ENCODE measurements at places on chromosomes 1 and 21.

GRCh38 chr1:119773711-119774241 is 5.1 kb upstream of the HMGCS2 start:
- DNase-seq: no peak

DNA sequence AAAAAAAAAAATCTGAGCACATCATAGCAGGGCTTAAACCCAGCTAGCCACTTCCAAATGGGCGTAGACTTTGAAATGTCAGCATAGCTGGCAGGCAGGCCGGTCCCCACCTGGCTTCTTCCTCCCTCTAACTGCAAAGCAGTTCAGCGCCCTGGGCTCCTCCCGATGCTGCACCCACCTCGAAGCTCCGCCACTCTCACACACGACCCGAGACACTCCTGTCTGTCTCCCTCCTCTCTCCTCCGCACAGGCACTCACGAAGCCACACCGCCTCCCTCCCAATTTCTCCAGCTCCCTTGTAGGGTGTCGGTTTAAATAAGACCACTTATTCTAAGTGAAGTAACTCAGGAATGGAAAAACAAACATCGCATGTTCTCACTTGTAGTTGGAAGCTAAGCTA is 301.3 kb downstream of the NPHP4 start:
- DNase-seq: no peak

DNA sequence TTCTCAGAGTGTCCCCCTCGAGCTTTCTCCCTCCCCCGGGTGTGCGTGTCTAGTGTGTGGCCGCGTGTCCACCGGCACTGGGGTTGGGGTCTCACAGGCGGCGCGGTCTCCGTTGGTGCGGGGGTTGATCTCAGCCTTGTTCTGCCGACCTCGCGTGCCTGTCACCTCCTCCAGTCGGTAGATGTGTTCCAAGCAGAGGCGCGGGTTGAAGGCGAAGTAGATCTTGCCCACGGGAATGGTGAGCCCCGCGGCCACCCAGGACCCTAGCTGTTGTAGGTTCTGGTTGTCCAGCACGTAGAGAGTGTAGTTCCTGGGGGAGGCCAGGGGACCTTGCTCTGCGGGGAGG is 9.8 kb downstream of the INSRR start:
- DNase-seq: no peak

DNA sequence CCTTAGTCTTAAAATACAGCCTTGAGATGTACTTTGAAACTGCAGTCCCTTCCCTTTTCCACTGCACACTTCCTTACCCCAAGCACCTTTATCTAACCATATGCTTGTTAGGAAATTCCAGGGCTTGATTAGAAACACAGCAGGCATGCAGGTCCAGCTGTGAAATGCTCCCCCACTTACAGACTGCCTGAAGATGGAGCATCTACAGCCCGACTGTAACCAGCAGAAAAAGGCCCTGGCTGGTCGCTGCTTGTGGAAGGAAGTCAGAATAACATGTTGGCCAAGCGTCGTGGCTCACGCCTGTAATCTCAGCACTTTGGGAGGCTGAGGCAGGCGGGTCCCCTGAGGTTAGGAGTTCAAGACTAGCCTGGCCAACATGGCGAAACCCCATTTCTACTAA is 37.2 kb downstream of the VN1R5 start:
- no peak for DNase-seq

- DNase-seq: no peak
These were observed 23.9 kb downstream of the PKN2 start for GRCh38 chr1:88708011-88708410.

GRCh38 chr21:42746593-42747275 is 93.3 kb downstream of the PDE9A start:
- DNase-seq: peak; percentile 7

All from stimulated activated CD4-positive, alpha-beta T cell treated with anti-CD3 and anti-CD28 coated beads, Interleukin-1b, Interleukin-23, amount 100 ng/mL, for 1 hour (primary cell).